ENCODE measurements at places on chromosomes 5 and 9.

DNA sequence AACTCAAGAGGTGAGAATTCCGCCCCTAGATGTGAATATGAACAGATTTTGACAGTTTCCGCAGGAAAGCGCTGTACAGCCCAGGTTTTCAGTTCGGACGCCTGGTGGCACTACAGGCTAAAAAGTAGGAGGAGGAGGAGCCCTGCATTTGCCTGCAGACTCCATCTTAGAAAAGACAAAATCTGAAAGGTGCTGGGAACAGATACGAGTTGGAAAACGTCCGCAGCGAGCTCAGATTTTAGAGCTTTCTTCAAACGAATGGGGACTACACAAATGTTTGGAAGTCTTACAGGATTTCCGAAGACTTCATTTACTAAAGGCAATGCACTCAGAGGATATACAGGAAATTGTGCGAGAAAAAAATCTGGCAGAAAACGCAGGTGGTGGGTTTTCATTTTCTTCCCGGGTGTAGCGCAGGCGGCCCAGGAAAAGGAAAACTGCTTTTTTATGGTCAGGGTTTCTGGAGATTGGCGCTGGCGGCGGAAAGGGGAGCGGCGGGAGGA is 9.9 kb upstream of the PCDHB2 start:
- no peak for DNase-seq

DNA sequence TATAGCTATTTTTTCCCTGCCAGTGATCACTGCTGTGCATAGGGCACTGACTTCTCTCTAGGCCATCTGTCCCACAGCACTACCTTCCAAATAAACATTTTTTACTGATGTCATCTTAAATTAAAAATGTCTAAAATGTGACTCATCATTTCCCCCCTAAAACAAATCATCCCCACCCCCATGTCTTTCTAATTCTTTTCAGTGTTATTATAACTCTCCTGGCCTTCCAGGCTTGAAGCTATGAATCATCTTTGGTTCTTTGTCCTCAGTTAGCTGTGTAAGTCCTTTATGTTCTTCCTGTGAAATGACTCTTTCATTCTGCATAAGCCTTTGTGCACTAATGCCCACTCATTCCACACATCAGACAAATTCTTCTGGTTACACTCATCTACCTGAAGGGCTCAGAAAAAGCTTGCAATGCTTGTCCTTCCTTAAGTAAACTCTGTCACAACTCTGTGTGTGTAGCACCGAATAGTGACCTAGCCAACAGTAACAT is 78.1 kb downstream of the CFAP95 start:
- peak; percentile 93 for DNase-seq

DNA sequence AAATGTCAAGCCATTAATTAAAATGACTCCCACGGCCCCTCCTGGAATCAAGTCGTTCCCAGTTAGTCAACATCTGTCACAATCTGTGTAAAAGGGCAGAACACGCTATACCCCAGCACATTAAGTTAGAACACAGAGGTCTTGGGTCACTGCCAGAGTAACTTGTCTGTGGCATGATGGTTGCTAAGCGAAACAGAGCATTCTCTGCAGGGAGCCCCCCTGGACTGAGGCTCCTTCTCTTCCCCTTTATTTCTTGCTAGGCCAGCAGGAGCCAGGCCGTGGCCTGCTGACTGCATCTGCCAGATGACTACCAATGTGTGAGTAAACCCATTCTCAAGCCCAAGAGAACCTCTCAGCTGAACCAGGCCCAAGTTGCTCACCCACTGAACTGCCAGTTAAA is 51.9 kb upstream of the ZBED3 start:
- DNase-seq = no peak

DNA sequence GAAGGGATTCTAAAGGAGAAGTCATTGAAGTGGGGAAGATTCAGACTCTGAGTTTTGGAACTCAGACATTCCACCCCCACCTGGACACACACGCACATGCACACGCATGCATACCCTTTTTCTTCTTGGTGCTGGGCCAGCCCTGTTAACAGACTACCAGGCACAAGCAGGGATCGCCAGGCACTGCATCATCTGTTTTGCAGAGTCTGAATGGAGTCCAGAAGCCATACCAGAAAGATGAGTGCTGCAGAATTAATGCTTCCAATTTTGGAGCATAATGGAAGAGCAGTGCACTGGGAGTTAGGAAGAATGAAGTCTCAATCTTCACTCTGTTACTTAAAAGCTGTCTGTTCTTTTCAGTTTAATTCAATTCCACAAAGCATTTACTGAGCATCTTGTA is 95.5 kb downstream of the PDE8B start:
- DNase-seq = no peak

- DNase-seq = no peak
Observed at GRCh38 chr5:52856564-52856963, 68.8 kb downstream of the ITGA1 start.

DNA sequence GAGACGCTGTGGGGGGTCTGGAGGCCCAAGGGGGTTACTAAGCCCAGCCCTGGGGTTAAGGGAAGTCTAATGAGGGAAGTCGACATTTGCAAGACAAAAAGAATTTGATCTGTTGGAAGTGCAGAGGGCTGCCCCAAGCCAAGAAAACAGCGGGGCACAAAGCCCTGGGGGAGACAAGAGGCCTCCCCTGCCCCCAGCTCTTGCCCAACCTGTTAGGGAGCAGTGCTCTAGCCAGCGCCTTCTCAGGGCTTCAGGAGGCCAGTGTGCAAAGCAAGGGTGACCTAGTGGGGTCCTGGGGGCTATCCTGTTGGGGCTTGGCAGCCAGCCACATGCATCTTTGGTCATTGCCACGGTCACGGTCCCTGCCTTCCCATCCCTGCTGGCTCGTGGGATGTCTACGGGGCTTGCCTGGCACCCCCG is 25.2 kb downstream of the GFI1B start:
- DNase-seq = no peak

DNA sequence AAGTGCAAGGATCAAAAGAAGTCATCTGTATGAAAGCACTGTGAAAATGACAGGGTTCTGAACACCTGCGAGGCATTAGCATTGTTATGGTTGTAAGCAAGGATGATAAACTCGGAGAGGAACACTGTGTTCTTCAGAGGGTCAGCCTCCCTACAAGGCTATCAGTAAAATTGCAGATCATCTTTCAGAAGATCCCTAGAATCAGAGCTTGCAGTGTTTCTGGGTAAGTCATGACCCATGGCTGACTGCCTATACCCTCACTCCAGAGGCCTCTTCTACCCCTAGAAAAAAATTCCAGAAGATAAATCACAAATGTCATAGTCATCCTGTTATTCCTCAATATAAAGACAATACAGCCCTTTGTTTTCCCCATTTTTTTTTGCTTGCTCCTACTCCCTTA is 292.6 kb downstream of the DMAC1 start:
- no peak for DNase-seq

- no peak for DNase-seq
Observed at GRCh38 chr5:19270153-19270552, 717.8 kb downstream of the CDH18 start.

DNA sequence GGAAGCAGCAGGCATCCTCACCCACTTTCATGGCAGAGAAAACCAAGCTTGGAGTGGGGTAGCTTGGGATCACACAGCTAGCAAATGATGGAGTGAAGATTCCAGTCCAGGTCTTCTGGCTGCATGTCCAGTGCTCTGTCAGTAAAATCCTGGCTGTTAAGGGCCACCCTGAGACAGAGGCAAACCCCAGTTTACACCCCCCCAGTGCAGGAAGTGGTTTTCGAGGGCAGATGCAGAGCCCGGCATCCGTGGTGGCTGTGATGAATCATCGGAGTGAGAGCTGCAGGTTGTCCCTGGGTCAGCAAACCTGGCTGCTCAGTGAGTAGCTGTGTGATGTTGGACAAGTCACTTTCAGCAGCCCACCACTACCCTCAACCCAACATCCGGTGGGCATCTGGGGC is 115.4 kb downstream of the RGS3 start:
- DNase-seq = no peak

- DNase-seq = no peak
Observed at GRCh38 chr9:36559036-36559695, 13.5 kb upstream of the MELK start.

DNA sequence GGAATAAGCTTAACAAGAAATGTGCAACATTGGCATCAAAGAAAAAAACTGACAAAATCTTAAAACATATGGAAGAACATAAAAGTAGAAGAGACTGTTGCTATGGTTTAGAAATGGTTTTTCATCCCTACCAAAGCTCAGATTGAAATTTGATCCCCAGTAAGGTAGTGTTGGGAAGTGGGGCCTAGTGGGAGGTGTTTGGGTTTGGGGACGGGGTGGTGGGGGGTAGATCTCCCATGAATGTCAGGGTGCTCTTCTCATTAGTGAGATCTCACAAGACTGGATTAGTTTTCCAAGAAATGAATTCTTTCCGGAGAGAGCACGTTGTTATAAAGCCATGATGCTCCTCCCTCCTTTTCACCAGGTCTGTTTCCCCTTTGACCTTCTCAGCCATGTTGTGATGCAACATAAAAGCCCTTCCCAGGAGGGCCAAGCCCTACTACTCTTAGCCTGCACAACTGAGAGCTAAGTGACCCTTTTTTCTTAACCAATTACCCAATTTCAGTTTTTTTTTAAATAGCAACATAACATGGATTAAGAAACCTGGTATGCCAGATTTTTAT is 10.6 kb downstream of the TMEM167A start:
- DNase-seq = no peak

DNA sequence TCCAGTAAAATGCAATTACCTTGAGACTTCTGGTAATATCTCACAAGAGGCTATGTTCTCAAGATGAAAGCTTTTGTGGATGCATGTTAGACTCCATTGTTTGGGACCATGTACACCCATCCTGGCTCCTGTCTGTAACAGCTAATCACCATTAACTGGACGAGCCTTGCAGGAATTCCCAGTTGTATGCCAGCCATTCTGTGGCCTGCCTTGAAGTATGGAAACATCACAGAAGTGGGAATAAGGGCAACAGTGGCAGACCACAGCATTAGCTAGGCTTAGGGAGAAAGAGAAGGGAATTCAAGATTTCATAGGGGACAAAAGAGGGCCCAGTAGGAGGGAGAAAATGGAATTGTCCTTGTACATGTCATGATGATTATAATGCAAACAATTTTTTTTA is 79.0 kb downstream of the RORB start:
- no peak for DNase-seq

- DNase-seq = no peak
Observed at GRCh38 chr5:166267907-166268306, 2023.5 kb upstream of the WWC1 start.

DNA sequence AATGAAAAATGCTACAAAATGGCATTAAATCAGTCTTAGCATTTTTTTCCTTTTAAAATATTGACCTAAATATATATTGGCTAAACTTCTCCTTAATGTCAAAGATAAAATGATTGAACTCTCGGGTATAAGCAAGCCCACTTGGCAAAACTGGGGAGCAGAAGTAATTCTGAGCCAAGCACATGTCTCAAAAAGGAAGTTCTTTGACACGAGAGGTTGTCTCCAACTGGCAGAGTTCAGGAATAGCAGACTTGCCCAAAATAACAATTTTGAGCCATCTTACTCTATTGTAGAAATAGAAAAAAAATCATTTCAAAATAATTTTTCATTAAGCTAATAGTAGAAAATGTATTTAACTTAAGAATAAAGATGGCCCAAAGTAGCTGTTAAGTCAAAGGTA is 10.4 kb upstream of the MLLT3 start:
- no peak for DNase-seq

DNA sequence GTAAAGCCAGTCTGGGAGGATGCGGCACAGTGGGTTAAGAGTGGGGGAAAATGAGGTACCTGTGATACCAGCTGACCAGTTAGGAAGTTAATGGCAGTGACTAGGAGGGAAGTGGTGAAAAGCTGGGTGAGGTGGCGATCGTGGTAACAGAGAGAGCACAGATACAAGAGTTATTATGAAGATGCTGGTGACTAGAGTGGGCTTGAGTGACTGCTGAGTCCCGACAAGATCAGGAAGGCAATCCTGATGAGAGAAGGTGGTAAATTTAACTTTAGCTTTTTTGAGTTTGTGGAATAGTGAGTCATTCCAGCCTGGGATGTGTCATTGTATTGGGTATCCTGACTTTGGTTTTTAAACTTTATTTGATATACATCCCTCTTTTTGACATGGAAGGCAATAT is 38.8 kb downstream of the CMYA5 start:
- no peak for DNase-seq

- no peak for DNase-seq
Observed at GRCh38 chr5:57036761-57037160, 84.8 kb upstream of the MIER3 start.

GRCh38 chr5:158142156-158142555 is 283.2 kb upstream of the CLINT1 start:
- no peak for DNase-seq

- no peak for DNase-seq
Observed at GRCh38 chr5:71563161-71563560, 24.0 kb upstream of the MCCC2 start.

DNA sequence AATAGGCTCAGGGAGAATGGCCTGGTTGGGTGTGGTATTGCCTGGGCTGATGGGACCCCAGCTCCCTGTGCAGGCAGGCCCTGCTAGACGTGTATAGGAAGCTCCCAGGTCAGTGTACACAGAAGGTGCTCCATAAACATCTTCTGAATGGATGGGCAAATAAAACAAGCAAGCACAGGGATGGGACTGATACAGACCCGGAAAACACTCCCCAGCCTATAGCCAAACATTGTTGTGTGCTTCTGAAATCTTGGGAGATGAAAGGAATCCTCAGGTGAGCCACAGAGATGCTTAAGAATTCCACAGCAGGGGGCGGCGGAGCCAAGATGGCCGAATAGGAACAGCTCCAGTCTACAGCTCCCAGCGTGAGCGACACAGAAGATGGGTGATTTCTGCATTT is 151.8 kb downstream of the ENTREP1 start:
- DNase-seq = no peak

GRCh38 chr5:66015196-66015960 is 89.0 kb downstream of the ERBIN start:
- DNase-seq = no peak

GRCh38 chr9:2645569-2645968 is 24.0 kb downstream of the VLDLR start:
- no peak for DNase-seq

DNA sequence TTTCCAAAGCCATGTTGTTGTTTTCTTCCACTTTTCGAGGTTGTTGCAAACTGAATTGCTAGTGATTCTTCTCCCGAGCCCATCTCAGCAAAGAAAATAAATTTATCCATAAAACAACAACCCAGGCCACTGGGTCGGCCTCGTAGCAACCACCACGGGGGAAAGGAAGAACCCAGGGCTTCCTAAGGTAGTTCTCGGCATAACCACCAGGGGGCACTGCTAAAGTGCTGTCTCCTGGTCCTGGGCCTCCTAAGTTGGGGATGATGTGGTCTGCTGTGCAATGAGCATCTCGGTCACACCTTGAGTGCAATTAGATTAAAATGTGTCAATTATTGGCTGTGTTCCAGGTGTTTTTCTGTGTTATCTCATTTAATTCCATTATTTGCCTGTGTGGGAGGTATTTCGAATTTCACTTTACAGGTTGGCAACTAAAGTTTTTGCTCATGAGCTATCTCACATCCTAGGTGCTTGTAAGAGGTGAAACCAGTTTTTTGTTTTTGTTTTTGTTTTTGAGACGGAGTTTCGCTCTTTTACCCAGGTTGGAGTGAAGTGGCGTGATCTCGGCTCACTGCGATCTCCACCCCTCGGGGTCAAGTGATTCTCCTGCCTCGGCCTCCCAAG is 102.8 kb upstream of the DAP start:
- no peak for DNase-seq

All from keratinocyte (primary cell).